ENCODE measurements at places on chromosomes 2 and 18.

DNA sequence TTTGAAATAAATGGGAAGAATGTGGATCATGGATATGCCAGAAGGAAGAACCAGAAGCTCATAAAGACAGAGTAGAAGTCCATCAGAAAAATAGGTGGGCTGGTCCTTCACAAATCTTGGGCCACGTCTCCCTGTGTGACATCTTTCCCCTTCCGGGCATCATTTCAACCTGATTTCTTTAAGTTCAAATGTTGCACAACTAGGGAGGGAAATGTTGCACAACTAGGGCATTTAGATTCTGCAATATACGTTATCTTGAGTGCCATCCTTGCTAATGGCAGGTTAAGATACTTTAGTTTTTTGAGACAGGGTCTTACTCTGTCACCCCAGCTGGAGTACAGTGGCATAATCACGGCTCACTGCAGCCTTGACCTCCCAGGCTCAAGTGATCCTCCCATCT lies 129.6 kb downstream of the CERS6 start:
- no peak for DNase-seq

GRCh38 chr18:48566589-48566988 lies 27.8 kb downstream of the CTIF start:
- DNase-seq: no peak

- peak; percentile 39 for DNase-seq
These were observed 767.0 kb downstream of the SLC4A3 start for GRCh38 chr2:220394433-220394832.

- no peak for DNase-seq
These were observed 74.7 kb downstream of the EIPR1 start for GRCh38 chr2:3302751-3303582.

GRCh38 chr18:44781886-44782285 lies 101.2 kb downstream of the SETBP1 start:
- DNase-seq: peak; percentile 84

DNA sequence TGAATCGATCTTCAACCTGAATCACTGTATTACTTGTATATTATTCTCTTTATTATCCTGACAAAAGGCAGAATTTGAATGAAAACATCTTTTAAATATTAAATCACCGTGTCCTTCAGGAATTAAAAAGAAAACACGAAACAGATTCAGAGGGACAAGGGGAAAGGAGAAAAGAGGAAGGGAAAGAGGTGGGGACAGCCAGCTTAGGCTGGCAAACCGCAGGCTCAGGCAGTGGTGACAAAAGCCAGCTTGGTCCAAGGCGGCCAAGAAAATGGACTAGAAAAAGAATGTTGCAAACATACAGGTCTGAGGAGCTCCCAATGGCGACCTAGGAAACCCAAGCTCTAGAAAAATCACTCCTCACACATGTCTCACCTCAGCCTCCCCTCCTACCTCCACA lies 6.8 kb downstream of the B4GALT6 start:
- DNase-seq: no peak

- peak; percentile 64 for DNase-seq
These were observed 242.2 kb downstream of the CDH20 start for GRCh38 chr18:61575419-61575818.

DNA sequence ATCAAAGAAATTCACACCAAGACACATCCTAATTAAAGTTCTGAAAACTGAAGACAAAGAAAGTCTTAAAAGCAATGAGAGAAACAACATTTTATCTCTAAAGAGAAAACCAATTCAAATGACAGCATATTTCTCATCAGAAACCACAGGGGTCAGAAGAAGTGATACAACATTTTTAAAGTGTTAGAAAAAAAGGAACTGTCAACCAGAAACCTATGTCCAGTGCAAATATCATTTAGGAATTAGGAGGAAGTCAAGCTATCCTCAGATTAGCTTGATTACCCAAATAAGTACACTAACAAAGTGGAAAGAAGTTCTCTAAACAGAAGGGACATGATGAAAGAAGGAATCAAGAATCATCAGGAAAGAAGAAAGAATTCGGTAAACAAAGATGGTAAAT lies 59.5 kb upstream of the BCL2L11 start:
- no peak for DNase-seq

- no peak for DNase-seq
These were observed 625.2 kb downstream of the CPS1 start for GRCh38 chr2:211181626-211182025.

DNA sequence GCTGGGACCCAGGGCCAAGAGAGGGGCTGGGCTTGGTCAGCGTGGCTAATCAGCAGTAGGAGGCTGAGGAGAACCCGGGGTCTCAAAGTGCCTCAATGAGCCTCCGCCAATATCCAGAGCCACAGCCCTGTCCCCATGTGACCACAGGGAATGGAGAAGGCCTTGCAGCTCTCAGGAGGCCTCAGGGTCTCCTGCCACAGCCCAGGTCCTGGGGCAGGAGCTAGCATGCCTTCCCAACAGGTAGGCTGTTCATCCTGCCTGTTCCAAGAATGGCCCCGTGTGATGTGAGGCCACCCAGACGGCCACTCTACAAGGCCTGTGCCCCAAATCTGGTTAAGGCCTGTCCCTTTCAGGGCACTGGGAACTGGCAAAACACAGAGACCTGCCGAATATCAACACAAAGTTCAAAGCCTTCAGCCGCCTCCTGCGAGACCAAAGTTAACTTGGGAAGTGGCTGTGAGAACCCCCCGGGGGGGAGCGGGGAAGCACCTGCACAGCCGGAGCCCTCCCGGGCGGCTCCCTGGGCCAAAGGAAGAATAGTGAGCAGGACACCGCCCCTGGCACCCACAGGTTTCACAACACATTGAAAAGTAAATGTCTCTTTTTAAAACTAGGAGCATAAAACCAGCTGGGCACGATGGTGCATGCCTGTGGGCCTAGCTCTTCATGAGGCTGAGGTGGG lies 4.5 kb upstream of the LIMS2 start:
- DNase-seq: no peak

DNA sequence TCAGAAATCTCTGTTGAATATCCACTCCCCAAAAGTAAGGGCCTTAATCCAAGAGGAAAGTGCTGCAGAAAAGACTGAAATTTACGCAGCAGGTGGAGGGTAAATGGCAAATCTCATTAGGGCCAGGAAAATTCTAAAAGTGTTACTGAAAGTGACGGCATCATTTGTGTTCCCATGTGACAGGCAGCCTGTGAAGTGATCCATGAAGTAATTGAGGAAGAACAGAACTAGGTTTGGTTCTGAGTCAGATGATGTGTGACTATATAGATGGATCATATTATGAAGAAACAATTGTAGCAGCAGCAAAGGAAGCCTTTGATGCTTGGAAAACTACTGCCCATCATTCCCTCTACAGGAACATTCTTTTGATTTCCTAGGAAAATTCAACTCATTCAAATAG lies 401.2 kb downstream of the TGIF1 start:
- no peak for DNase-seq

- DNase-seq: no peak
These were observed 33.6 kb upstream of the MAPRE3 start for GRCh38 chr2:26936855-26937254.

DNA sequence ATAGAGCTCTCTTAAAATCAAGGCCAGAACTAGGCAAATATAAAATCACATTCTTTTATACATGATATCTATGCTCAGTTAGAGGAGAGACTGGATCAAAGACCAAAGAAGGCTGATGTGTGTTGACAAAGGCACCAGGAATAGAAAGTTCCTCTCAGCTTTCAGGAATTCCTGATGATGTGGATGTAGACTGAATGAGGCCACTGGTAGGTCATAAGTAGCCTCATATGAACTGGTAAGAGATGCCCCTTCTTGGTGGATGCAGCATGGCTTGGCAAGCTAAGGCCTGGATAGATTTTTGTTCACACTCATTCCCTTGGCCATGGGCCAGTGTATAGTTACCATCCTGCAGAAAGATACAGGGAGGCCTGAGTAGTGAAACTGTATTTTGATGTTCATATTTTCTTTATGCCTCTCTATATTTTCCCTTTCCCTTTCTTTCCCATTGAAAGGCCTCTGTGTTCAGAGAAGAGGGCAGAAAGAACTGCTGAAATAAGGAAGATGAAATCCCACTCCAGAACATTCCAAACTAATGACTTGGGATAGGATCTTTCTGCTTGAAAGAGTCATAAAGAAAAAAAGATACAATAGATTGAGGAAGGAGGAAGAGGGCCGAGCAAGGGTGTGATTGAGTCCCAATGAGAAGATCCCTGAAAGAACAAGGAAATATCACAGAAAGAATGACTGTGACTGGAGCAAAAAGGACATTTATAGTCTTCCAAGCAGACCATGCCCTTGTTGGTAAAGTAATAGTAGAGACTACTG lies 2182.7 kb upstream of the PIK3C3 start:
- peak; percentile 18 for DNase-seq

DNA sequence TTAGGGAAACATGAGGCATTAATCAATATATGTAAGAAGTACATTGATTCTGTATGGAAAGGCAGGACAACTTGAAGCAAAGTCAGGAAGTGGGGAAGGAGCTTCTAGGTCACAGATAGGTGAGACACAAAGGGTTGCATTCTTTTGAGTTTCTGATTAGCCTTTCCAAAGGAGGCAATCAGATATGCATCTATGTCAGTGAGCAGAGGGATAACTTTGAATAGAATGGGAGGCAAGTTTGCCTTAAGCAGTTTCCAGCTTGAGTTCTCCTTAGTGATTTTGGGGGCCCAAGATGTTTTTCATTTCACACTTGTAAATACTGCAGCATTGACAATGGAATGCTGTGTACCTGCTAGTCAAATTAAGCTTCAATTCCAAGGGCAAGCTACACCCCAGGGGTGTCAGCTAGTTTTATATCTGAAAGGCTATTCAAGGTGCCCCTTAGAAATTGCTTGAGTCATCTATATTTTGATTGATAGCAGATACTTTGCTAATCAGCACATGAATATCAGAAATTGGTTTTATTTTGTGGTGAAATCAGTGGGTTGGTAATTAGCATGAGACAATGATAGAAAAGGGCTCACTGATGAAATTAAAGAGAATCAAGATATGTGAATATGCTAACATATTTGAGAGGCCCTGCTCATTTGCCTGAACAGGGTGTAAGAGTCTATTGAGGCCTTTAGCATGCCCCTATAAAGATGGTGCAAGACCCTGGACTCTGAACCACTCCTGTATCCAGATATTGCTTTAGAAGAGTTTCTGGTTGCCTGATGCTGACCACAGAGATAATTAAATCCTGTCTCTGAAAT lies 131.5 kb downstream of the TMEM17 start:
- DNase-seq: no peak

- peak; percentile 75 for DNase-seq
These were observed 84.9 kb downstream of the BCL11A start for GRCh38 chr2:60468382-60469085.

GRCh38 chr2:42879913-42880737 lies 87.7 kb upstream of the HAAO start:
- no peak for DNase-seq

- no peak for DNase-seq
These were observed 261.5 kb upstream of the SIX3 start for GRCh38 chr2:44679990-44680389.

- DNase-seq: no peak
These were observed 36.8 kb downstream of the TOGARAM2 start for GRCh38 chr2:29017716-29018435.

DNA sequence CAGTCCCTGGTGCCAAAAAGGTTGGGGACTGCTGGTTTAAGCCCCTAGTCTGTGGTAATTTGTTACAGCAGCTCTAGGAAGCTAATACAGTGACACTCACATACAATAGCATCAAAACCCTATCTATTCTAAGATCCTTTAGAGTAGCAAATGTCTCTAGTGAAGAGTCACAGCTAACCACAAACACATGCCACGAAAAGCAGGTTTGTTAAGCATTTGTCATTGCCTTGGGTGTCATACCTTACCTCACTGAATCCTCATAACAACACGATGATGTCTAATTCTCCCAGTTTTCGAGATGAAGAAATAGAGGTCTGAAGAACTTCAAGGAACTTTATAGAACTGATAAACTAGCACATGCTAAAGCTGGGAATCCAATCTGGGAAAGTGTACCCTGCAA lies 29.6 kb upstream of the RNF152 start:
- no peak for DNase-seq

DNA sequence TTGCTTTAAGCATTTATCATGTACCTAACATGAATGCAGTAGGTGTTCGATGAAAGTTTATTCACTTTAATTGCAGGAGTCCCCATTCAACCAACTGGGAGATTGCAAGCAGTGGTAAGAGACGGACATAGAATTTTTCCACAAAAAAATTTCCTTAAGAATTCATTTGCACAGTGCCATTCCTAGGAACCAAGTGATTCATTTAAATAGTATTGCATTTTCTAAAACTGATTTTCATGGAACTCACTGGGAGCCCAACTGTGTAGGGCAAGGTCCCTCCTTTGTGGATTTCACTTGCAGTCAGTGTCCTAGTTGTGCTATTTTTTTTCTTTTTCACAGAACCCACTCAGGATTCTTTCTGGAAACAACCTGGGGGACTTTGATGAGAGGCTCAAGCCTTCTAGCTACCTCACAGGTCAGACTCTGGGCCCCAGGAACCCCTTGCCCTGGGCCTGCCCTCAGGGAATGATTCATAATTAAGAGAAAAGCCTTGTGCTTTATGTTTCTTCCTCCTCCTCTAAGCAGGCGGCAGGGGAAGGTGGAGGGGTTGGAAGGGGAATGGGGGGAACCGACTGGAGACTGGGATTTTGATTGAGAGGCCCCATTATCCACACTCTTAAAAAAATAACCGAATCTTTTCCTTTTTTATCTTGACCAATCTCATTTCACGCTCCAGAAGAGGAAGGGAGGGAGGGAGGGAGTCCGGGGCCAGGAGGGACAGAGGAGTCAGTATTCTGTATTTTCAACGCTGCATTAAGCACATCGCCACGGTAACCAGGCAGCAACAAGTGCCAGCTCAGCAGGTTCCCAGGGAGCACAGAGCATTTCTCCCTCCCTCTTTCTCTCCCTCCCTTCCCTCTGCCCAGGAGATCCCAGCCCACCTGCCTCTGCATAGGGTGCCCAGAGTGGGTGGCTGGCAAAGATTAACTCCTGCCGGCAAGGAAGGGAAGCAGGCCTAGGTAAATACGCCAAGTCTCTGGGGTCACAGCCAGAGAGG lies 51.8 kb downstream of the PSD4 start:
- peak; percentile 23 for DNase-seq

DNA sequence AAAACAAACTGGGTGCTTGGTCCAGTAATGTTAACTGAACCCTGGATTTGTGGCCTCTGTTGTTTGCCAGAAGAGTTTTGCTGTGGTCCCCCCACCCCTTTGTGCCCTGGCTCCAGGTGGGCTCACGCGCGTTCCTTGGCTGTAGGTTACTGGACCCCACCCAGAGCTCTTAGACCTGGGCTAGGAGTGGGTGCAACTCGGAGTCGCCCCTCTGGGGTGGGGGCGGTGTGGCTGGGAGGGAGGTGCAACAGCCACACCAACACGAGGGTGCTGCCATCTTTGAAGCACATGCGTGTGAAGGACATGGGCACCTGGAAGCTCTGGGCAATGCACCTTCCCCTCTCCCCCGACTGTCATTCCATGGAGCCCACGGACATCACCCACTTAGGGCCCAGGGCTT lies 92.7 kb downstream of the USP40 start:
- no peak for DNase-seq

DNA sequence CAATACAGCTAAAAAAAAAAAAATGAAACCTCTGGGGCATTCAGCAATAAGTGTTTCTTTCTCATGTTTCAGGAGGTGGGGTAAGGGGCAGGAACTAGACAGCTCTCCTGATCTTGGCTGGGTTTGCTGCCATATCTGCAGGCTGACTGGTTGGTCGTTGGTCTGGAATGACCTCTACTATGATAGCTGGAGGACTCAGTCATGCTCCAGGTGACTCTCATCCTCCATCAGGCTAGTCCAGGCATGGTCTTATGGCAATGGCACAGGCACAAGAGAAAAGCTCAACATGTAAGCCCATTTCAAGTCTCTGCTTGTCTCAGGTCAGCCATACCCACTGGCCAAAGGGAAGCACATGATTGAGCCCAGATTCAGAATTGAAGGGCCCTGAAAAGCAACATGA lies 9.5 kb upstream of the SLC1A4 start:
- no peak for DNase-seq

- DNase-seq: peak; percentile 29
These were observed 187.1 kb upstream of the PIK3C3 start for GRCh38 chr18:41767960-41768359.

All from fibroblast of skin of right quadriceps (primary cell).